G401 (cell line): ENCODE measurements at places on chromosomes 16 and 17.

GRCh38 chr17:64240741-64241347 lies 22.2 kb downstream of the TEX2 start:
- peak; percentile 87 for DNase-seq

DNA sequence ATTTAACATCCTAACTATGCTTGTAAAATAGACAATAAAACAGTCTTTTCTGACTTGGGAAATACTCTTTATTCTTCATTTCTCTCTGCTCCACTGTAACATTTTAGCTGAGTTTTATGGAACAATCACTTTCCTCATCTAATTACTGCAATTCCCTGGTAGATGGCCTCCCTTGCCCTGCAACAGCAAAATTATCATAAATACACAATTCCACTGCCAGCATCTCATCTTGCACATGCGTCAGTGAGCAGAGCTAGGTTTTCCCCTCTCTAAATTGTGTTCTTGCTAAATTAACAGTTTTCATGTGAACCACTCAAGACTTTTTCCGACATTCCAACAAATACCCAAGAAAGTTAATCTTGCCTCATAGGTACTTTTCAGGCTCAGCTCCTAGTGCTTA lies 920.9 kb upstream of the GOT2 start:
- DNase-seq: no peak

- DNase-seq: no peak
Observed at GRCh38 chr16:56316545-56316944, 108.8 kb downstream of the AMFR start.

GRCh38 chr16:17312094-17312710 lies 158.6 kb downstream of the XYLT1 start:
- no peak for DNase-seq

- no peak for DNase-seq
Observed at GRCh38 chr16:11909653-11910545, 5.9 kb downstream of the GSPT1 start.
